ENCODE measurements at places on chromosomes 12 and 14.

DNA sequence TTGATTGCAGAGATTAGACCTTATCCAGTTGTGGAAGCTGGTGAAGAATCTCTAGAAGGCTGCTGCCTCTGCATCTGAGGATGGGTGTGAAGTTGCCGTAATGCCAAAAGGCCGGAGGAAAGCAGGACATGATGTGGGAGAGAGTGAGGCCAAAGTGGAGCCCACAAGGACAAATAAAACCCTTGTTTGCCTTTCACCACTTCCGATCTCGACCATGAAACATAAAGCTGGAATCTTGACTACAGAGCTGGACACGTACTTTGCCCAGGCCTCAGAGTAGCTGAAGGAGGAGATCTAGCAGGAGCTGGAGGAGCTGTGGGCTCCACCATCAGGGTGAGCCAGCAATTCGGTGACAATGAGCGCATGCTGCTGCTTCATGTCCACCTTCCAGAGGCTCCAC, 5.0 kb upstream of the CACNA1C start:
- DNase-seq: no peak

DNA sequence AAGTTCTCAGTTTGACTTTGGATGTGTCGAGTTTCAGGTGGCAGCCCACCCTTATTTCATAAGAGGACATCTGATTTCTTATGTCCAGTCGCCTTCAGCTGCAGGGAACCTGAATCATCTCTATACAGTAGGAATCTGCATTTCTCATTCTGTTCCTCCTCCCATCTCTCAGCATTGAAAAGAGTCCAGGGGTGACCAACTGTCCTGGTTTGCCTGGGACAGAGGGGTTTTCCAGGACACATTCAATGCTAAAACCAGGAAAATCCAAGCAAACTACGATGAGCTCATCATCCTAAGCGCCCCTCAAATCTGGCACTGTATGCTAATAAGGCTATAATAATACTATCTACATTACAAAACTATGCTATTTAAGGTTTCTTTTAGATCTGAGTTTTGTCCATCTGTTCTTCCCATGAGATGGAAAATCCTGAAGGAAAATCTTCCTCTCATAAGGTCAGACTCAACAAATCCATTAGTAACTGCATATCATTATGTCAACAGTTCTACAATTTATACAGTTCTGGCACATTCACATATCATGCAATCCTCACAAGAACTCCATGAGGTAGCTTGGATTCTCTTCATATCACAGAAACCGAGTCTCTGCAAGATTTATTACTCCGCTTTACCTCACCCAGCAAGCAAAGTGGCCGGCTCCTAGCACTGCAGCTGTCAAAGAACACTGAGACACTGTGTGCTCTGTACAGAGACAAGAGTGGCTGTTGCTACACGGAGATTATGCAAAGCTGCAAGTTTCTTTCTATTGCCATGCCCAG, 15.6 kb upstream of the CALM1 start:
- DNase-seq: peak; percentile 25

DNA sequence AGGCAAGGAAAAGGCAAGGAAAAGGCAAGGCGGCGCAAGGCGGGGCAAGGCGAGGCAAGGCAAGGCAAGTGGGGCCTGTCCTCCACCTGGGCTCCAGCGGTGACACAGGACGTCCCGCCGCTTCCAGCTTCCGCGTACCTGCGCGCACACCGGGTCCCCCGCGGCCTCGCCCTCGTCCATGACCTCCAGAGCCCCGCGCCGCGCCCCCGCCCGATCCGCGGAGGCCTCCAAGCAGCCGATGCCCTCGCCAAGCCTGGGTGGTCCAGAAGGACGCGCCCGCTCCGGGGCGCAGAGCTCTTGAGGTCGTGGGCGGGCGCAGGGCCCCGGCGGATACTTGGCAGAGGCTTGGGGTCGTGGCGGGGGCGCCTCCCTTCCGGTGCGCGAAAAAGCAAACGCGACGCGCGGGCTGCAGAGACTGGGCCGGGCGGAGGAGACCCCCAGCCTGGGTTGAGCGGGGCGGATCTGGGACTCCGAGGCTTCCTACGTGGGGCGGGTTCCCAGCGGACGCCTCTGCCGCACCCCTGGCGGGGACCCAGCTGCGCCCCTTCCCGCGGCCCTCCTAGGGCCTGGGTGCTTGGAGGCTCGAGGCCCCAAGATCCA, 60.8 kb upstream of the EIF5 start:
- no peak for DNase-seq

- peak; percentile 90 for DNase-seq
Observed at GRCh38 chr14:105351920-105352851, 37.6 kb downstream of the PACS2 start.

DNA sequence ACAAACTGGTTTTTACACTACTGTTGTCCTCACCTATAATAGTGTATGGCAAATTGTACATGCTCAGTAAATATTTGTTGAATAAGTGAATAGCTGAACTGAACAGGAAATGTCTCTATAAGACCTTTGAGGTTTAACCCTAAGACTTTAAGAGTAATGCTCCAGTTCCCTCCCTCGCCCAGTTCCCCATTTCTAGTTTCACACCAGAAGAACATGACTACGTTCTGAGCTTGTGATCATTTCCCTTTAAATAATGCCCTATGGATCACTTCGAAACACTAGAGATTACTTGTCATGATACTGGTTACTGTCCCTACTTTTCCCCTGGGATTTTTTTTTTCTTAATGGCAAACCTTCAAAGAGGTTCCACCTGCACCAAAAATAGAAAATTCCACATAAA, 69.3 kb downstream of the PRKD1 start:
- no peak for DNase-seq

DNA sequence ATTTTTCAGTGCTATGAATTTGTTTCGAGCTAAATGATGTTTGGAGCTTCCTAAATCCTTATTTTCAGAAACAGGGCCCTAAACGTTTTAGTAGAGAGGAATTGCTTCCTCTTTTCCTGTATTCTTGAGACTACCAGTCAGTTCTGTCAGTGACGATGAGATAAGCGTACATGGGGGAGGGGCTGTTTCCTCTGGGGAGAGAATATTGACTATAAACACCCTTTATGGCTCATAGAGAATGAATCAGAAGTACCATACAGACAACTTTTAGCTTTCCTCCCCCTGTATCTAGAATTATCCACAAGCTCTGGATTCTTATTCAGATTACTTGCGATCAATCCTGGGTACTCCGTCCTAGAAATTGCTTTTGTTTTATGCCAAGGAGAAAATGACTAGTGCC, 5.1 kb downstream of the TBK1 start:
- no peak for DNase-seq

- DNase-seq: peak; percentile 60
Observed at GRCh38 chr12:53049571-53050318, at the start of gene TNS2. TNS2 (plus strand) TSS chr12:53050065; CDS start chr12:53050186, 121 bp downstream.

- no peak for DNase-seq
Observed at GRCh38 chr14:101743701-101744100, 17.8 kb upstream of the PPP2R5C start.

- DNase-seq: no peak
Observed at GRCh38 chr14:93047661-93048060, 68.1 kb downstream of the ITPK1 start.

- DNase-seq: peak; percentile 71
Observed at GRCh38 chr12:10153271-10154144, 18.4 kb downstream of the OLR1 start.

DNA sequence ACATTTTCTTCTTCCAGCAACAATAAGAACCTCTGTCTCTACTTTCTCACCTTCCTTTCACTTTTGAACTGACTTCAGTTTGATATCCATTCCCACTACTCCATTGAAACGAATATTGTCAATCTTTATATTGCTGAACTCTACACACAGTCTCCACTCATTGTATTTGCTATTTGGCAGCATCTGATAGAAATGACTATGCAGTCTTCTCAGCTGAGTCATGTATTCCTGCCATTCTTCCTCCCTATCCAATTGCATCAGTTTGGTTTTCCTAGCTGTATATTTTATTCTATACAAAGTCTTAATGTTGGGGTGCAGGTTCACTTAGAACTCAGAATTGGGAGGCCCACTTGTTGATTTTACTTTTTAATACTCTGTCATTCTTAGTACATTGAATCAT, 107.5 kb upstream of the CPNE8 start:
- no peak for DNase-seq

DNA sequence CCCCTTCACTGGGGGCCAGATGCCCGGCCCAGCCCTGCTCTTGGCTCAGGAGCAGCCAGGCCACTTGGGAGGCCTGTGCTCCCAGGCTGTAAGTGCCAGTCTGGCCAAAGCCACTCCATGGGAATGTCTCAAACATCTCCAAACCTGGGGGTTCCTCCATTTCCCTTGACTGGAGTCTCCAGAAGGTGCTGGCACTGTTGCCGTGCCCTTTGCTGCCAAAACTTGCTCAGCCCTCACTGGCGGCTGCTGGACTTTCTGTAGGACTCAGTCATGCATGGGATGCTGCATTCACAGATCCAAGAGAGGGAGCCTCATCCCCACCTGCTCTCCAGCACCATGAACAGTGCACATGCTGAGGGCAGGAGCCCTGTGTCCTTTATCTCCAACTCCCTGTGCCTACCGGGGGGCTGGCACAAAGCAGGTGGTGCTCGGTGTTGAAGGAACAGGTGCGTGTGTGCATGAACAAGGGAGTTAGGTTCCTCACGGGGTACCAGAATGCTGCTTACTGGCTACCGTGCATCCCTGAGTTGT, 9.6 kb upstream of the OTUB2 start:
- no peak for DNase-seq

GRCh38 chr12:26648584-26648983, 184.4 kb downstream of the ITPR2 start:
- peak; percentile 71 for DNase-seq

DNA sequence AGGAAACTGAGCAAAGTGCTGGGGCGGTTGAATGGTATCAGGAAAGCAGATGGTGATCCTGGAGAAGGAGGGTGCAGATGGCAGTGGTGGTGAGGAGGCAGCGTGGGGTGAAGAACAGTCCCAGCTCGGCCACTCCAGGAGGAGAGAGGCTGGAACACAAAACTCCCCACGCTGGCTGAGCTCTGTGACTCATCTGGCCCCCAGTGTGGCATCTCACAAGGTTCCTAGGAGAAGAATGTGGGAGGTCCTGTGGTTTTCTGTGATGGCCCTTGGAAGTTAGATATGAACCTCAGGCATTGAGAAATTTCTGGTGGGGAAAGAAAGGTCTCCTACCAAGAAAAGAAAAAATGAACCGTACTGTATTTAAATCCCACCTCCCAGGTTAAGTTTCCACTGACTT, 8.0 kb upstream of the NRXN3 start:
- DNase-seq: no peak

DNA sequence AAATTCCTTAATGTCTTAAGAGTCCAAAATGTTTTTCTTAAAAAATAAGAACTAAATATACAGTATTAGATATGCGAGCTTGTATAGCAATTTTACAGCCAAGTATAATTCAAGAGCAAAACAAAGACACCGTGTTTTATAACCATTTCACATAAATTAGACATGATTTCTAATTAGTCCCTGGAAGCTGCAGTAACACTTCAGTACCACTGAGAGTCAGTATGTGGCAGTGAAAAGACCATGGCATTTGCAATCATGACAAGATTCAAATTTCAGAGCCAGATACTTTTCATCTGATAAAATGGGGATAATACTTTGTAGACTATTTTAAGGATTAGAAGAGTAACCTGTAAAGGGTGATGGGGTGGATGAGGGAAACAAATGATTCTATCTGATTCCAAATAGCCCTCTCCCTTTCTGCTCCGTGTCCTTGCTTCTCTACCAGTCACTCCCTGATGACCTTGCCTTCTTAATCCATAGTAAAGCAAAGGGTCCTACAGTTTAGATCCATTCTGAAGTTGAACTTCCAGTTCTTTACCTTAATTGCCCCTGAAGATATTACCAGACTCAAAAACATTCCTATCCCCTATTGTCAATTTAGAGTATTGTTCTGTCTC, 145.4 kb upstream of the ABCD2 start:
- peak; percentile 53 for DNase-seq

DNA sequence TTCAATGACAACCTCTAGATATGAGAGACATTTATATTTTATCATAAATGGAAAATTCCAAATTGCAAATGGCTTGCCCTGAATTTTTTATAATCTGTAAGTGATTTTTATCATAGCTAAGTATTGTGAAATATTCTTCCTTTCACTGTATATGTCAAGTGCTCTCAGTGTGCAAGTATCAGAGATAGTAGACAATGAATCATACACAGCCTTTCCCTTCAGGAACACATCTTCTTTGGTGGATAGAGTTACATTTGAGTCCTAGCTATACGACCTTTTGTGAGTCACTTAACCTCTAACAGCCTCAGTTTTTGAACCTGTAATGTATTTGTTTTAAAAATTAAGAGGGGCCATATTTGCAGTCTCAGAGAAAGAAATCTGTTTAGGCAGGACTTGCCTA, 350.7 kb upstream of the SEL1L start:
- DNase-seq: no peak

DNA sequence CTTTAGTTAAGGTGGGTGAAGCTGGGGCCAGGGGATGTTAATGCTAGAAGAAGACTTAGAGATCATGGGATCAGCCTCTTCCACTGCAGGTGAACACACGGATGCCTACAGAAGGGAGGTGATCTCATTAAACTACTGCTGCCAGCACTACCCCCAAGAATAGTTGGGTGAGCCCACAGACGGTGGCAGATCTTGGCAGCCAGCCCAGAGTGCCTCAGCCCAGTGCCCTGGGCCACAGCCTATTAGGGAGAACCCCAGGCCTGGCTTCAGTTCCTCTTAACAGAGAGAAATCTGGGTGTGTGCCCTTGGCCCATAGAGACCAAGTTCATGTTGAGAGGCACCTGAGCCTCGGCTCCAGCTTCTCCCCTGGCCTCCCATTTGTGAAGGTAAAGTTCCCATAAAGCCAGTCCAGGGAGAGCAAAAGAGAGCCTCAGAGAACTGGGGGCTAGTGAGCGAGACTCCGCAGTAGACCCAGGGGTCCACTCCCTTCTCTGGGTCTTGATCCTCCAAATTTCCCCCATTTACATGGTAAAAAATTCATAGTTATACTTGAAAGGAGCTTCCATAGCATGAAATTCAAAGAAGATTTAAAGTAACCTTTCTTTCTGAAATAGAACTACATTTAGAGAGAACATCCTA, 125.0 kb upstream of the CCND2 start:
- no peak for DNase-seq

All from SW480 (cell line).